Activated CD8-positive, alpha-beta T cell treated with anti-CD3 and anti-CD28 coated beads for 36 hours (primary cell): ENCODE measurements at places on chromosomes 13 and 19.

- no peak for DNase-seq
Observed at GRCh38 chr13:48009284-48009683, 8.2 kb upstream of the SUCLA2 start.

- no peak for DNase-seq
Observed at GRCh38 chr13:90535421-90535820, 812.1 kb upstream of the MIR17HG start.

GRCh38 chr13:99124794-99125316 lies 75.8 kb upstream of the UBAC2 start:
- peak; percentile 37 for DNase-seq

DNA sequence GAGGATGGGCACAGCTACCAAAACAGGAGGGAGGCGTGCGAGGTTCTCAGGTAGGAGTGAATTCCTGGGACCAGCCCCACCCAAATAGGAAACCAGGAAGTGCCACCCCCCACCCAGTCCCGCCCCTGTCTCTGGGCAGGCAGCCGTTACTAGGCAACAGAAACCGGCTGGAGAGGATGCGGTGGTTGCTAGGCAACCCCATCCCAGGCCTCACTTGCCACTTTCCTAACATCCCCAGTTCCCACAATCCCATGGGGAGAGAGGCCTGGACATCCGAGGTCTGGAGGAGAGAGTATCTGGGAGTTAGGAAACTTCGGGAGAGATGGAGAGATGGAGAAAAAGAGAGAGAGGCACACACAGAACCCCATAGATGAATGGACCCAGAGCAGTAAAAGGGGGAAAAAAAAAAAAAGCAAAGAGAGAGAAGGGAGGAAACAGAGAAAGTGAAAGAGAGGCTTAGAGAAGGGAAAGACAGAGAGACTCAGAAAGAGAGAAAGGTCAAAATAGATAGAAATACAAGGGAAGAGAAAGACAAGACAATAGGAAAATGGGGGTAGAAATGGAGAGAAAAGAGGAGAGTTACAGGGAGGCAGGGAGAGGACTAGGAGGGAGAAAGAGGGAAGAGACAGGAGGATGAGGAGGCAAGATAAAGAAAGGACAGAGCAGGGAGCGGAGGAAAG lies 3.8 kb downstream of the GRIK5 start:
- no peak for DNase-seq

DNA sequence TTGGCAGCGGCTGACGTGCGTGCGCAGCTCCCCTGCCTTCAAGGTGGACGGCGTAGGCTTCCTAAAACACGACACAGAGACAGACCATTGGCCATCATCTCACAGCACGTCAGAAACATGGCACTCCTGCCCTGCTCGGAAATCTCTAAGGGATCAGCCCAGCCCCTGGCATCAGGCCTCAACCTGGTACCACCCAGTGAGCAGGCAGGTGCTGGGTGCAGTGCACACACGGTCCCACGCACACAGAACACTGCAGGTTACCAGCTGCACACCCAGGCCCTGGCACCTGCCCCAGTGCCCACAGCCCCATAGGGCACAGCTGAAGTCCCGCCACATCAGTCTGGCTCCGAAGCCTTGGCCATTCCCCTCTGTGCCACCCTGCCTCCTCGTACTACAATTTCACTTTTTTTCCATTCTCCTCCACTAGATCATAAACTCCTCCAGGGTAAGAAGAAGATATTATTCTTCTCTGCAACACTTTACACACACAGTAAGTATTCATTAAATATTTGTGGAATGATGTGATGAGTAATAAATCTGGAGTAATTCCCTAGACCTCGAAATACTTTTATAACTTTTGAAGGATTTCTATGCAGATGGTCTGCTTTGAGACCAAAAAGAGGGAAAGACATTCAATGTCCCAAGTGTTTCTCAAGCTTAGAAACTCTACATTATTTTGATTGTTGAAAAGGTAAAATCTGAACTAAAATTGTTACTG lies 156.4 kb downstream of the COL4A1 start:
- no peak for DNase-seq

DNA sequence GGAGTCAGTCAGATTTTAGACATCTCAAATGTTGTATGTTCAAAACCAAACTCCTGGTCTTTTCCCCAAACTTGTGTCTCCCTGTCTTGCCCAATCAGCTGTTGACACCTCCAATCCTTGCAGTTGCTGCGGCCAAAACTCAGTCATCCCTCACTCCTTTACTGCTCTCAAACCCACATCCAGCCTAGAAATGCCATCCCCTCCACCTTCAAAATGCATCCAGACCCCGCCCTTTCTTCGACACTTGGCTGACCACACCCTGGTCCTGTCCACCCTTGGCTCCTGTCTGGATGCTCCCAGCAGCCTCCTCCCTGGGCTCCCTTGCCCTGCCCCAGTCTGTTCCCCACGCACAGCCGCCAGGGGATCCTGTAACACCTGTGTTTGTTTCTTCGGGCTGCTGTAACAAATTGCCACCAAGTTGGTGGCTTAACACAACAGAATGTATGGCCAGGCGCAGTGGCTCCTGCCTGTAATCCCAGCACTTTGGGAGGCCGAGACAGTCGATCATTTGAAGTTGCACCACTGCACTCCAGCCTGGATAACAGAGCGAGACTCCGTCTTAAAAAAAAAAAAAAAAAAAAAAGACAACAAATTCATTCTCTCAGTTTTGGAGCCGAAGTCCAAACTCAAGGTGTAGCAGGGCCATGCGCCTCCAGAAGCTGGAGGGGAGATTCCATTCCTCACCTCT lies 11.7 kb downstream of the PLD3 start:
- no peak for DNase-seq

DNA sequence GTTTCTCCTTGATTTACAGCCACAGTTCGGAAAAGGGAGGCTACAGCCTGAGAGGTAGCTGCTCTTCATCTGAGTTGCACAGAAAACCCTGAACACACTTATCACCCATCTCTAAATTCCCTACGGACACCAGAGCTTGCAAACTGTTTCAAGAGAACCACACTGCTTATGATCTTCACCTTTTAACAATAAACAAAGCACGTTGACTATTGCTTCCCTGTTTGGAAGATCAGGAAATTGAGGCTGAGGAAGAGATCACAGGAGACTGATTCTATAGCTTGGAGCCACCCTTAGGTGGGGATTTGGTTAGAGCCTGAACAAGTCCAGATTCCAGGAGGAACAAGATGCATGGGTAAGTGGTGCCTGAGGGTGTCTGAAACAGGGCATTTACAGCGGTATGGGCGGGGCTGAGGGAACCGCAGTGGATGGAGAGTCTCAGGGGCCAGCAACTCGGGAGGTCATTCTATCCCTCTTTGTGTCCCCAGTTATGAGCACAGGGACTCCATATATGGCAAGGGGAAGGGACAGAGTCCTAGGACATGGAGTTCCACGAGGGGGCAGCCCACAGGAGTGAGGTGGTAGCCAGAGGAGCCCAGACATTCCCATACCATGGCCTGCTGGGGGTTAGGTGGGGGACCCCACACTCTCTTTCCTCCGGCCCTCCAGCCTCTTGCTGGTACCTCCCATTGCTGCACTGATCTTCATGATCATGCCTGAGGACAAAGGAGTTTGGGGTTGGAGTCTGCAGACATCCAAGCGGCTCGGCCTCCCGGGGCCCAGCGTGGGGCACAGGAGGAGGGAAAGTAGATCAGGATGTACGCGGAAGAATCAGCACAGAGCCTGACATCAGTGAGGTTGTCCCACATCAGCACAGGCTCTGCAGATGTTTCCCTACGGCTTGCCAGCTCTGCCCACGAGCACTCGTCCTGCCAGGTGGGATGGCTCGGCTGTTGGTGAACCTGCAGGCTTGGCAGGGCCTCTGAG lies 162.3 kb upstream of the ZNF536 start:
- DNase-seq, result no peak

DNA sequence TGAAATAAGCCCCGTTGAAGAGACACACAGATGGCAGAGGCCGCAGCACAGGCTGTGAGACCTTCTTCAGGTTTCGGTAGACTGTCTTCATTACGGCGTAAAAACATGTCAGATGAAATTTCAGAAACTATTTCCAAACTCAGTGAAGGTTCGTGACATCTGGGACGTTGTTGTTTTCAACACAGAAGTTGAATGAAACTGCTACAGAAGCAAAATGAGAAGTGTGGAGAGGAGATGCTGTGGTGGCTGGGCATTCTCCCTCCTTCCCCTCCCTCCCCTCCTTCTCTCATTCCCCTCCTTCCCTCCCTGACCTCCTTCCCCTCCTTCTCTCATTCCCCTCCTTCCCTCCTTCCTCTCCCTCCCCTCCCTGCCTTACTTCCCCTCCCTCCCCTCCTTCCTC lies 113.6 kb downstream of the ATP11A start:
- no peak for DNase-seq

GRCh38 chr13:97464561-97464960 lies 30.6 kb downstream of the RAP2A start:
- DNase-seq, result no peak

DNA sequence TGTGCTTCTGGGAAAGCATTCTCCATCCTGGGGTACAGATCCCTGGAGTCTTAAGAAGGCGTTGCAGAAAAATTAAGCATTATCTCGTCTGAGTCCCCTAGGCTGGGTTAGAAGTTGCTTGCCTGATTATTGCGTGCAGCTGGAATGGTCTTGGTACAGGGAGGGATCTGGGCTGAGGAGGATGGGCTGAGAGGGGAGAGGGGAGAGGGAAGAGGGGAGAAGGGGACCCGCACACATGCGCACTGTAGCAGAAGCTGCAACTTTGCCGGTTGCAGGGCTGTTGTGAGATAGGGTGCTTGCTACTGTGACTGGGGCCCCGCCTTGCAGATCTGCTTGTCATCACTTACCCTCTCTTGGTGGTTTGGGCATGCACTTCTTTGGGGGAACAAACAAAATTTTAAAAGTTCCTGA lies 316.8 kb downstream of the DLEU7 start:
- peak; percentile 14 for DNase-seq

DNA sequence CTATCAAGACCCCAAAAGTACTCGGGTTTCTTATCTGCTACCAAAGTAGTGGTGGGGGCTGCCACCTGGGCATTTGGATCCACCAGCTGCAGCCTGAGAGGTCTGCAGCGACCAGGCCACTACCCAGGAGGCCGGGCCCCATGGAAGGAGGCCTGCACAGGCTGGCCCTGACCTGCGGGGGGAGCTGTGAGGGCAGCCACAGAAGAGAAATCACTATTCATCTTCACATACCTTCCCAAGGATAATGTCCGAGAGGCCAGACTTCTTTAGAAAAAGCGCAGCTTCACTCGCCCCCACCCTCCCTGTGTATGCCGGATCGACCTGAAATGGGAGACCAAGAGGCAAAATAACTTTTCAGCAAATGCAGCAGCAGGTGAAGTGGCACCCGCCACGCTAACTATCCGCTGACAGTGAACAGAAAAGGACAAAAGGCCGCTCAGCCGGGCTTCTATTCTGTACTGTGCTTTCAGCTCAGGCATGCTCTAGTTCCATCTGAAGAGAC lies 30.1 kb downstream of the EPS15L1 start:
- DNase-seq, result peak; percentile 50

DNA sequence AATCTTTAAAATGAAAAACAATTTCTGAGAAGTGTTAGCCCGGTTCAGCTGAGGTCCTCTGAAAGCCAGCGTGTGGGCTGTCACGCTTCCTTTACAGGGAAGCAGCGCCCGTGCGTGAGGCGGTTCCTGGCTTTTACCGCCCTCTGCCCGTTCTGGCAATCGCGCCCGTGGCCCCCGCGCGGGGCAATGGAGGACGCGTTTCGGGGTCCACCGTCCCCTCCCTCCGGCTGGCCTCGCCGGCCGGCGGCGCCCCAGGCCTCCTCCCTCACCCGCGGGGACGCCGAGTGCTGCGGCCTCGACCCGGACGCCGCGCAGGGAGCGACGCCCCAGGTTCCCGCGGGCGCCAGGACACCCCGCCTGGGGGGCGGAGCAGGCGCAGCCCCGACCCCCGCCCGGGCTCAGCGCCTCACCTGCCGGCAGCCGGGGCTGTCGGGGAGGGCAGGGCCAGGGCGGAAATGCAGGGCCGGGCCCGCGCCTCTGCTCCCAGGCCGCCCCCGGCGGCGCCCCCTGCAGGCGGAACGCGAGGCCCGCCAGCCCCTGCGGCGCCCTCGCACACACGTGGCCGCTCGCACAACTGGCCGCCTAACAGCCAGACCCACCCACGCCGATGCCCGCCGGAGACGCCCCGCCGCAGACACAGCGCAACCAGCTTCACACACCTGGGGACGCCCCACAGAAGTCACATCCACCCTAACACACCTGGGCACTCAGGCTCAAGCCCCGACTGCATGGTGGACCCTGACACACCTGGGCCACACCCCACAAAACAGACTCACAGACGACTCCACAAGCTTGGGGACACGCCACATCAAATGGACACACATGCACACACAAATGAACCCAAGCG lies at the start of gene GGACT:
Gene GGACT (minus strand): TSS at position 459 of the 847 bp plus-strand sequence. CDS start 56,198 bp downstream, outside the sequence.
- DNase-seq, result peak; percentile 85

GRCh38 chr19:5479958-5480357 lies 24.7 kb downstream of the ZNRF4 start:
- no peak for DNase-seq

DNA sequence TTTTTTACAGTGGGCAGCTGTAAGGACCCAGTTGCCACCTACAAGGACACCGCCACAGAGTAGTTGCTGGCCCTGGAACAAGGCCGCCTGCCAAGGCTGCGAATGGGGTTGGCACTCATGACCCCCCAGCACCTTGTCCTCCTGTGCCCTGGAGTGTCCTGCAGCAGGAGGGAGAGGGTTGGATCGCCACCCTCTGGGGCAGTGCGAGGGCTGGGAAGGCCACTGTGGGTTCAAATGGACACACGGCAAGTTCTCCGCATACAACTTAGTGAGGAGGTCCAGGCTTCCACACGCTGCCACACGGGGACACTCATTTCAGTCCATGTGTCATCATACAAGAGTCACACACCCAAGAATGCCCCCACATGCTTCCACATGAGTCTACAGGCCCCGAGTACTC lies 978 bp downstream of the KLK8 start:
- no peak for DNase-seq

GRCh38 chr13:27607125-27607524 lies 13.2 kb downstream of the LNX2 start:
- DNase-seq, result no peak

GRCh38 chr19:43759515-43759914 lies 4.8 kb upstream of the SMG9 start:
- no peak for DNase-seq

- DNase-seq, result no peak
Observed at GRCh38 chr13:41388143-41388881, 69.0 kb upstream of the RGCC start.

- DNase-seq, result peak; percentile 61
Observed at GRCh38 chr19:22545751-22546150, 88.4 kb upstream of the ZNF492 start.

DNA sequence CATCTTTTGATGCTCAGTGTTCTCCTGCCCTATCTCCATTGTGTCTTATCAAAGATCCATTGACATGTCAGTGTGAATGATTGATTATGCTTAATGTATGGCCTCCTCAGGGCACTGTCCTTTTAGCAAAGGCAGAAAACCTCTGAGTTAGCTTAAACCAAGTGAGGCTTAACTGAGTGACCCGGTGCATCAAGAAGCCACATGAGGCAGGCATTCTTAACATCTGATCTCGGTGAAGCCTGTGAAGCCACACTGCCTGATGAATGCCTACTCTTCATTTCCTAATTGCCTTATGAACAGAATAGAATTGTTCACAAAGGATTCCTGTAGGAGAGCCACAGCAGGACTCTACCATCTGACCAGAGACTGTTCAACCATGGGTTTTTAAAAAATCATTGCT lies 168.1 kb upstream of the SOX21 start:
- no peak for DNase-seq
